ENCODE measurements at places on chromosomes 5 and 9. TPM values are rescaled to one million over a fixed set of nuclear protein-coding genes. Genes with fewer than 3 reads are reported as not detected.

GLRA1 gene
- not detected for total RNA-seq

ECM2 gene
- total RNA-seq, result 0.17 TPM

DMRTA1 gene
- total RNA-seq, result 0.52 TPM

HTR4 gene
- not detected for total RNA-seq

KIF12 gene
- total RNA-seq, result 1.8 TPM

LSM11 gene
- 2.4 TPM for total RNA-seq

Data from A549 treated with AZD2906 at 1 μM for 4 hours (cell line).